Stimulated activated CD8-positive, alpha-beta memory T cell treated with anti-CD3 and anti-CD28 coated beads, Interleukin-15, amount 100 ng/mL, for 1 hour (primary cell): ENCODE measurements at places on chromosomes 12 and 14.
A peak's percentile ranks its signal among the peaks of the same experiment; 100 is the strongest.

- no peak for DNase-seq
These were observed 50.8 kb downstream of the ARL6IP4 start for GRCh38 chr12:123031171-123031845.

- no peak for DNase-seq
These were observed 206.2 kb upstream of the RGS6 start for GRCh38 chr14:71725922-71726579.

- DNase-seq, result no peak
These were observed 279.8 kb downstream of the SOX5 start for GRCh38 chr12:23669691-23670090.

GRCh38 chr12:46461907-46462640 lies 89.5 kb upstream of the SLC38A2 start:
- DNase-seq, result no peak

GRCh38 chr12:51589060-51589459 lies 2.0 kb upstream of the SCN8A start:
- DNase-seq, result no peak

DNA sequence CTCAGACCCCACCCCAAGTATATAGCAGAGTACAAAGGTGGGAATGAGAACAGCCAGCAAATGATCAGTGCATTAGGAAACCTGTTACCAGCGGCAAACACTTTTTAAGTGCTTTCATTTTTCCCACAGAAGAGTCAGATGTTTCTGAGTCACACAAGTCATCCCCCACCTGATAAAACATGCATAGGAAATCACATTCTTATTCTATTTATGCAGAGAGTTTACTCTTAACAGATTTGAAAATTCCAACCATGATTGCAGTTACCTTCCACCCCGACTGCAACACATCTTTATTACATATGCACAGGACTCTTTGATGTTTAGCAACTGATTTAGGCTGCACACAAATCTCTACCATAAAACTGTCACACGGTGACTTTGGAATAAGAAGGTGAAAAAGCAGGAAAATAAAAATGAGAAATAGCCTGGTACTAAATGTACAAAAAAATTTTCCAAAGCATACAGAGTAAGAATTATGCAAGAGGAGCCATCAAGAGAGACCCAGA lies 236.4 kb downstream of the PAWR start:
- no peak for DNase-seq

DNA sequence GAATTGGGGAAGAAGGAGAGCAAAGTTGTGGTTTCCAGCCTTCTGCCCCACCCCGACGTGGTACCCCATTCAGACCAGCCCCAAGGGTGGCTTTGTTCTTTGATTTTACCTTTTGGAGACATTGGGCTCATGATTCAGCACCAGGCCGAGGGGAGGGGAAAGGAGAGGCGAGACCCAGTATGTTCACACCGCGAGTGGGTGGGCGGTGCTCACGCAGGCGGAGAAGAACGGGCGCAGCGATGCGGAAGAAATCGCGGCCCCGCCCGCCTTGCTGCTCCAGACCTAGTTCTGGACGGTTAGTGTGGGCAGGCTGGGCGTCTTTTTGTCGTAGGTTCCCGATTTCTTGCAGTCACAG lies 963 bp downstream of the ATL1 start:
- DNase-seq, result no peak

- DNase-seq, result no peak
These were observed 39.3 kb upstream of the KCNA1 start for GRCh38 chr12:4870423-4870822.

GRCh38 chr14:32254952-32255679 lies 52.0 kb upstream of the RNU6-8 start:
- DNase-seq, result peak; percentile 25

- no peak for DNase-seq
These were observed 13.3 kb upstream of the MAP3K9 start for GRCh38 chr14:70822530-70823185.

DNA sequence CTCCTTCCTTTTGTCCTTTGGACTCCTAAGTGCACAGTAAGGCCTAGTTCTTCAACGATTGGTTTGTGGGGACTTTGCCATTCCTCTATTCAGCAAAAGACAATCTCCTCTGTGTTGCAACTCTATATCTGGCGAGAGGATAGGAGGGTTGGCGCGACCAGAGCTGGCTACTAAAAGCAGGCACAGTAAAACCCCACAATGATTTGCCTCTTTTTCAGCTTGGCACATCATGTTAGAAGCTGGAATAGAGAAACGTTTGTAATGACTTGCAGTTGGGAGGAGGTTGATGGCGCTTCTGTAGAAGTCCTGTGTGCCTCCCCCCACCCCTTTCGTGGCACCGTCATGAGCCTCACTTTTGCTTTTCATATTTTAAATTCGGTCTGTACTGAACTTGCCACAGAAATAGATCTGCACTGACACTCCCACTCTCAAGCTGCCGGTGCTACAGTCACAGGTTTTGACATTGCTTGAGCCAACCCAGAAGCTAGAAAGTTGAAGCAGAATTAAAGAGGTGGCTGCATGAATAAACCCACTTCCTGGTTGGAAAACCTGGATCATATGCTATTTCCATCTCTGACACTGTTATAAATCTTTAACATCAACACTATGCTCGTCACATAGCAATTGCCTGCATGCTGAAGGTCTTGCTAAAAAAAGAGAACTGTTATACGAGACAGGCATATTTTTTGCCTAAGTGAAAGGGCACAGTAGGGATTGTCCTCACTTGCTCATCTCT lies 315.3 kb upstream of the PRICKLE1 start:
- no peak for DNase-seq

GRCh38 chr12:31008961-31009840 lies 64.5 kb upstream of the DDX11 start:
- DNase-seq, result no peak

DNA sequence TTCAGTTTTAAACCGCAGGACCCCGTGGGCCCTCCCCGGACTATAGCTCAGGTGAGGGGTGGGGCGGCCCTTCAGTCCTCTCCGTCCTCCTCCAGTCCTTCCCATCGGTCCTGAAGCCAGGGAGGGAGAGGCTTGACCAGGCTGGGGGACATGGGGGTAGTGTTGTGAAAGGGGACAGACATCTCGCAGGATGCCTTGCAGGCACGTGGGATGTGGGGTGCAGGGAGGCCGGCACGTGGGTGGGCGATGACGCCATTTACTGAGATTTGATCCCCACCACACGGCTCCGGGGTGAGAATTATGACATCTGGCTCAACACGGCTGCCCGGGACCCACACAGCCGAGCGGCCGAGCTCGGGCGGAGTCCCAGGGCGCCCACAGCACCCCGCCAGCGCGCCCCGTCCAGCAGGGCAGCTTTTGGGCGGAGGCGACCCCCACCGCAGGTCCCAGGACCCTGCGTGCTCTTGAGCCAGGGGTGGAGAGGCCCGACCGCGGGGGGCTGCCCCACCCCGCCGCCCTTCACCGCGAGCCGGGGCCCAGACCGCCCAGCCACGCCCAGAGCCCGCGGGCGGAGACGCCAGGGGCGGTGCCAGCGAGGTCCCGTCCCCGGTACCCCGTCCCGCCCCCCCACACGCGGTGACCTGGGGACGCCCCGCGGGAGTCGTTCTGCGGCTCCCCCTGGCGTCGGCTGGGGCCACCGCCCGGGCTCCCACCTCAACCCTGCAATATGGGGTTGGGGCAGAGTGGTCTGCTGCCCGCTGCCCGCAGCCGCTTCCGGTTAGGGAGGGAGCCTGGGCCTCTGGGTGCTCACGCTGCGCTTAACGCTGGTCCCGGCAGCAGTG lies 3.3 kb upstream of the EXOC3L4 start:
- DNase-seq, result peak; percentile 56

DNA sequence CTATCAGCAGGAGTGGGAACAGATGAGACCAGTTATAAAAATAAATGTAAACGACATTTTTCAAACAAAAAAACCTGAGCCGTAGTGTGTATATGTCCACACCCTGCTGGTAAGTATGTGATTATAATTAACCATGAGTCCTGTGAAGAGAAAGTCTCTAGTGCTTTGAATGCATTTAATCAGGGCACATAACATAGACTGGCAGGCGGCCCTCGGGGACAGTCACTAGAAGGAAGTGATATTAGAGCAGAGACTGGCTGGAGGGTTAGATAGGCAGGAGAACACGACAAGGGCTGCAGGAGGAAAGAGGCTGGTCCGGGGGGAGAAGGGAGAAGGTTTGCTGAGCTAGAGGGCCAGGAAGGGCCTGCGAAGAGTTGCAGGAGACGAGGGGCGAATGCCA lies 23.8 kb upstream of the ELK3 start:
- DNase-seq, result no peak

- DNase-seq, result no peak
These were observed 308.0 kb downstream of the ITPR2 start for GRCh38 chr12:26524862-26525465.
